ENCODE measurements at places on chromosomes 2 and 18.
A peak's percentile ranks its signal among the peaks of the same experiment; 100 is the strongest.

- H3K27ac ChIP-seq: no peak overlapping the region
- H3K4me1 ChIP-seq: no peaks in the 10 kb centered on the region
- DNase-seq: no peak
- H3K27me3 ChIP-seq: no peaks in the 10 kb centered on the region
- H3K36me3 ChIP-seq: no peaks in the 10 kb centered on the region
Measured at GRCh38 chr18:14912967-14913366, 165.0 kb downstream of the ANKRD30B start.

- H3K27me3 ChIP-seq: no peaks in the 10 kb centered on the region
- no peak for DNase-seq
- H3K4me3 ChIP-seq: no peak overlapping the region
- H3K4me1 ChIP-seq: peaks cover 2% of the 10 kb centered on the region
- H3K27ac ChIP-seq: no peak overlapping the region
Measured at GRCh38 chr2:179614121-179614520, 247.3 kb downstream of the ZNF385B start.

DNA sequence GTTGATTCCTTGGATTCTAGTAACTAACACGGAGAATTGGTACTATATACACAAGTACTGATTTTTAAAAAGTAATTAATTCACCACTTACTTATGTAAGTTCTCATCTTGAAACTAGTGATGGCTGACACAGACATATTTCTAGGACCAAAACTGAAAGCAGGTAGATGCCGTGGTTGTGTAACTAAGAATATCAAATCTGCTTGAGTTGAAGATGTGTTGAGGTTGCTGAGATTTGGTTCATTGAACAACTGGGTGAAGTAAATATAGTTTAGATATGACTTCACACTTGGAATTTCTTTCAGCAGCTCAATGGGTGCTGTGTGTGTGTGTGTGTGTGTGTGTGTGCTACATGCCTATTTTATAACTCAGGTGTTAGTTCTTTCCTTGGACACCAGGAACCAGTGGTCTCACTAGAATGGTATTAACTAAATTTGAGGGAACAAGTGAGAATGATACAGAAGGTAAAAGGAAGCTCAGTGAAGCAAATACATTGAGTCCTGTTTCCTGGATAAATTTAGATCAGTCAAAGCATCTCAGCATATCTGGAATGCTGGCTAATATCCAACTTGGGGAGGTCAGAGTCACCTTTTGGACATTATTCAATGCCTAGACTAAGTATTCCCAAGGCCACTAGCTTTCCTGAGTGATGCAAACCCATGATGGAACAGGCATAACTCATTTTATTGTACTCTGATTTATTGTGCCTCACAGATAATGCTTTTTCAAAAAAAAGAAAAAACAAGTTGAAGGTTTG, 110.7 kb upstream of the ZEB2 start:
- no peaks in the 10 kb centered on the region for H3K36me3 ChIP-seq
- no peak for DNase-seq
- no peaks in the 10 kb centered on the region for H3K4me1 ChIP-seq
- no peak overlapping the region for H3K27ac ChIP-seq
- no peak overlapping the region for H3K4me3 ChIP-seq
- no peaks in the 10 kb centered on the region for H3K27me3 ChIP-seq

DNA sequence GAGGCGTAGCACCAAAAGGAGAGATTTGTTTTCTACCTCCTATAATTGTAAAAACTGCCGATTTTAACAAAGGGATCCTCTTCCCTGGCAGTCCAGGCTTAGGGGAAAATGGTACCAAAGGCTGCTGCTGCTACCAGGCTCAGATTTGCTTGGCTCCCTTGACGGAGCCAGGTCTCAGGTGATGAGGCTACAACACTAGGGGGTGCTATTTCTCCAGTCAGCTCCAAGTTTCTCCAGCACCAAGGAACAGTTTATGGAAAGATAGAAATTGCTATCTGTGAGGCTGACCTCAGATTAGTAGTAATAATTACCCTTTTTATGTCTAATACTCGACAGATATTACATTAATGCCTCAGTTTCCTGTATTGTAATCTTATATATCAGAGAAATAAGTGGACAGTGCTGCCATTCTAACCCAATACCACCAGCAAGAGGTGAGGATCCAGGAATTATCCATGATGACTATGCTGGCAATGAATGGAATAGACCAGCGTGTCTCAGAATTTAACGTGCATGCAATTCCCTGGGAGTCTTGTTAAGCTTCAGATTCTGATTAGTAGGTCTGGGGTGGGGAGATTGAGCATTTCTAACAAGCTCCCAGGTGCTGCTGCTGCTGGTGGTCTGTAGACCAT, 111.3 kb downstream of the ESCO1 start:
- H3K36me3 ChIP-seq: no peaks in the 10 kb centered on the region
- peak; percentile 77 for DNase-seq
- no peak overlapping the region for H3K4me3 ChIP-seq

DNA sequence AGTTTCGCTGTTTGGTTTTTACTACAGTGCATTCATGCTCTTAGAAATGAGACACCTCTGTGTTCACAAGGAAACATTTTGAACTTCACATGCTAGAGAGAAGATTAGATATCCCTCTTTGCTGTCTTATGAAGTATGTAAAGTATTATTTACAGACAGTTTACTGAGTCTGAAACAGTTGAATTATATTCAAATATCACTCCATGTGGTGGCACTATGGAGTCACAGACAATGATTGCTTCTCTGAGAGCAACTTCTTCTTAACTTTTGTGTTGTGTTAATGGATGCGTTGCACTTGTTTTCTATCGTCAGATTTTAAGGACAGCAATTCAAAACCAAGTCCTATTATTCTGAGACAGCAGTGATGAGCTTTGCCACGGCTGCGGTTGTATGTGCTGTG, 823.6 kb downstream of the GALR1 start:
- H3K27ac ChIP-seq: no peak overlapping the region
- H3K27me3 ChIP-seq: no peaks in the 10 kb centered on the region
- no peak overlapping the region for H3K4me3 ChIP-seq
- H3K36me3 ChIP-seq: no peaks in the 10 kb centered on the region
- no peaks in the 10 kb centered on the region for H3K4me1 ChIP-seq
- no peak for DNase-seq

DNA sequence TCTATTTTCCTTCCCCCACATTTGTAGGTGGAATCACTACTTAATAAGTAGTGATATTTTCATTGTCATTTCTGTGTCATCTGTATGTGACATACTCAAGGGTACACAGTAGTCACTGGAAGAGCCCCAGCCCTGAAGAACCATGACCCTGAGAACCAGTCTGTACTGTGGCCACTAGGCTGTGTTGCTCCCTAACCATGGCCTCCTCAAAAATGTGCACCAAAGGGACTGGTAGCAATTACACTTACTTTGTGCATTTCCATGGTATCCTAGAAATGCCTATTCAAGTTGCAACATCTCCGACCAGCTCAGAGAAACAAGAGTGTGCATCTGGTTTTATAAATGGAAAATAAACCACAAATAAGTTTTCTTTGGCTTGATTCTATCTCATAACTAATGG, 155.1 kb downstream of the DOCK10 start:
- no peak overlapping the region for H3K27ac ChIP-seq
- no peak overlapping the region for H3K4me3 ChIP-seq
- no peaks in the 10 kb centered on the region for H3K36me3 ChIP-seq
- H3K4me1 ChIP-seq: no peaks in the 10 kb centered on the region

DNA sequence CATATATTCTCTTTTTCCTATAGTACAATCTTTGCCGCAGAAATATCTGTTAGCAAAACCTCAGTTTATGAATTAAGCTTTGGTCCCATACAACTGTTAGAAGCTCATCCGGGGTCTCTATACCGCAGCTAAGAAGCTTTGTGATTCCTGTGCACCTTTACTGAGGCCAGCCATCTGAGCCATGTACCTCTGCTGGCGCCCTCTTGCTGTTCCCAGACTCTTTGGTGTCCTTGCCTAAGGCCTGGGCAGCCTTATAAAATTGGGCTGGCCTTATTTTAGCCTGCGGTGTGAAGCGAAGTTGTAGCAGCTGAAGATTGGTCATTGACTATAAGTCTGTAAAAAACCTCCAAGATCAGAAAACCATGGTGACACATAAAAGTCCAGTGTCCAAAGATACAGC, 1135.1 kb upstream of the CHAC2 start:
- no peaks in the 10 kb centered on the region for H3K4me1 ChIP-seq
- H3K36me3 ChIP-seq: no peaks in the 10 kb centered on the region
- DNase-seq: peak; percentile 1
- no peak overlapping the region for H3K4me3 ChIP-seq
- no peak overlapping the region for H3K27ac ChIP-seq

DNA sequence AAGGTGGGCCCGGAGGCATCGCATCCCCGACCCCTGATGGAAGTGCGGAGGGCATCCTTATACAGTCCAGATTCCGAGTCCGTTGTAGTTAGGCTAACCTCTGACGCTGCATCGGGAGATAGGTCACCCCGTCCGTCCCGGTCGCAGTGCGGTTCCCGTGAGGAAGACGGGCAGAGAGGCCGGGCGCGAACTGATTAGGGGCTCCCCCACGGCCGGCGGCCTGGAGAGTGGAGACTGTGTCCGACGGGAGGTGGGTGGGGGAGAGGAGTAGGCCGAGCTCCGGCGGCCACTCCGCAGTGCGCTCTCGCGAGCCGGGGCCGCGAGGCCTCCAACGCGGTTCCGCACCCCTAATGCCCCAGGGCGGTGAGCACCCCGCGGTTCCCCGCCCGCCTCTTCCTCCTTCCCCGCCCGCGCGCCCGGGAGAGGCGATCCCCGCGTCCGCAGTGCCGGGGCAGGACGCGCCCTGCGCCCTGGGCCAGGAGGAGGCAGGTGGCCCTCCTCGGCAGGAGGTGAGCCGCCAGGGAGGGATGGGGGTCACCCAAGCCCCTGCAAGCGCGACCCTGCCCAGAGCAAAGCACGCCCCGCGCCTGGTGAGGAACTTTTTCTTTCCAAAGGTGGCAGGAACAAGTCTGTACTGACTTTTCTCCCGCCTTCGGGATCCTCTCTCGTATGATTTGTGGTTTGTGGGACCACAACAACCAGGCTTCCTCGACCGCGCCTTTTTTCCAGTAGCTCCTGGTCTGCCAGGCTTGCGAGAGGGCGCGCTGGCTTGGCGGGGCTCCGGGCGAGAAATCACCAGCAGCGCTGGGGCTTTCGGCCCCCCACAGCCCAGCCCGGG, 1.4 kb upstream of the SP5 start:
- H3K27me3 ChIP-seq: peaks cover 100% of the 10 kb centered on the region
- peak overlapping the region; percentile 36 for H3K4me3 ChIP-seq
- peaks cover 5% of the 10 kb centered on the region for H3K4me1 ChIP-seq

- H3K4me1 ChIP-seq: no peaks in the 10 kb centered on the region
- peak overlapping the region; percentile 6 for H3K27ac ChIP-seq
- no peak for DNase-seq
- no peaks in the 10 kb centered on the region for H3K27me3 ChIP-seq
- no peak overlapping the region for H3K4me3 ChIP-seq
Measured at GRCh38 chr2:241491549-241492173, 16.7 kb downstream of the STK25 start.

All from cardiac muscle cell (in vitro differentiated cells and primary cell).